Stimulated activated CD8-positive, alpha-beta memory T cell treated with anti-CD3 and anti-CD28 coated beads, Interleukin-2, amount 100 ng/mL, for 1 hour (primary cell): ENCODE measurements at places on chromosomes 1 and 21.

DNA sequence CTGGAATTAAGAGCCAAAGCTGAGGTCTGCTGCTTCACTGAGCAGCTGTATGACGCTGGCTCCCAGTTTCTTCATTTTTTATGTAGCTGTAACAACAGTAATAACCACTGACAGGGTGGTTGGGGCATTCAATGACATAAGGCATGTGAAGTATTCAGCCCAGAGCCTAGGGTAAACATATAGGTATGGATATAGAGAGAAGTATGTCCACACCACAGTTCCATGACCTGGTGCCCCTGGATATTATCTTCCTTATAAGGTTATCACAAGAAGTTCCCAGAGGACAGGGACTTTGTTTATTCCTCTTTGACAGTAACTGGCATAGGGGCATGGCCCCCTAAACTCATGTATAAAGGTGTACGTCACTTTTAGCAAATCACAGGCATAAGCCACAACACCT is 14.7 kb downstream of the RAB42 start:
- no peak for DNase-seq

- no peak for DNase-seq
These were observed 35.3 kb downstream of the CLIC6 start for GRCh38 chr21:34704119-34704518.

- no peak for DNase-seq
These were observed 72.3 kb upstream of the CAPZB start for GRCh38 chr1:19557609-19558051.

DNA sequence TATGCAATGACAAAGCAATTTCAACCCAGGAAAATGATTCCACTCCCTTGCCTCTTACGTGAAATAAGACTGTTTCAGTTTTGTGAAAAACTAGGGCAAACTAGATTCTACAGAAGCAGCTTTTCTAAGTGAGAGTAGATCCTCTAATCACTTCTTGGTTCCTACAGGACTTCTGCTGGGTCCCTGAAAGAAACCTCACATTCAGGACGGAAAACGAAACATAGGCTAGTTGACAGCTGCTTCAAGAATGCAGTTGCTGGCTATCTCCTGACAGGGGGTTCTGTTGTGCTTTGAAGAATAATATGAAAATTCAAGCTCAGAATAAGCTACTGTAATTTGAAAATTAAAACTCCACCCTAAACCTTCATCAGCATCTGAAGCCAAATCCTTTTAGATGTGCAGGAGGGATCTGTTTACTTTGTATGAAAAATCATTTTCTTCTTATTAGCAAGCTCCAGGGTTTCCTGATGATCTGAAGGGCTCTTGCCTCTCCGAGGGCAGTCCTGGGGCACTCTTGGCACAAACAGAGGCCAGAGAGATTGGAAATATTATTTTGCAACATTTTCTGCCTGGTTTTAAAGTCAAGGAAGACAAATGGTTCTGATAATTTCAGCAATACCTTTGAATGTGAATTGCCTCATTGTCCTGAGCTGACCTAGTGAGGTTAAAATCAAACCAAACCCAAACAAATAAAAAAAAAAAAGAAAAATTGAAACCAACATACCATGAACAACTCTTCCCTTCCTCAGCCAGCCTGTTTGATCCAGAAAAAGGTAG is 55.0 kb downstream of the NTMT2 start:
- DNase-seq, result no peak

- no peak for DNase-seq
These were observed 238.4 kb downstream of the PLA2G4A start for GRCh38 chr1:187067160-187067559.

DNA sequence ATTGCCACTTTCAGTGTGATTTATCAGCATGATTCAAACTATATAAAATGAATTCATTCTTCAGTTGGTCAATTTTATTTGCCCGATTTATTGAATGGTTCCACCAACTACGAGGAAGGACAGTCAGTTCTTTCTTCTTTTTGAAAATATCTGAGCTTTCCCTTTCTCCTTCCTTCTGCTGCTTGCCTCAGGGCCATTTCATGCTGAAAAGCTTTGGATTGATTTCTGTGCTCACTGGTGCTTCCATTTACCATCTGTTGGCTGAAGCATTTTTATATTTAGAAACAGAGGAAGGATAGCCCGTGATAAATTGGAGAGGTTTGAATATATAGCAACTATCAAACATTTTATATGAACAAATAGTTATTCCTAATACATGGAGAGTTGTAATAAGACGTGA is 68.9 kb upstream of the ADAMTS5 start:
- no peak for DNase-seq

- no peak for DNase-seq
These were observed 103.9 kb upstream of the SLC2A1 start for GRCh38 chr1:43062527-43063095.

DNA sequence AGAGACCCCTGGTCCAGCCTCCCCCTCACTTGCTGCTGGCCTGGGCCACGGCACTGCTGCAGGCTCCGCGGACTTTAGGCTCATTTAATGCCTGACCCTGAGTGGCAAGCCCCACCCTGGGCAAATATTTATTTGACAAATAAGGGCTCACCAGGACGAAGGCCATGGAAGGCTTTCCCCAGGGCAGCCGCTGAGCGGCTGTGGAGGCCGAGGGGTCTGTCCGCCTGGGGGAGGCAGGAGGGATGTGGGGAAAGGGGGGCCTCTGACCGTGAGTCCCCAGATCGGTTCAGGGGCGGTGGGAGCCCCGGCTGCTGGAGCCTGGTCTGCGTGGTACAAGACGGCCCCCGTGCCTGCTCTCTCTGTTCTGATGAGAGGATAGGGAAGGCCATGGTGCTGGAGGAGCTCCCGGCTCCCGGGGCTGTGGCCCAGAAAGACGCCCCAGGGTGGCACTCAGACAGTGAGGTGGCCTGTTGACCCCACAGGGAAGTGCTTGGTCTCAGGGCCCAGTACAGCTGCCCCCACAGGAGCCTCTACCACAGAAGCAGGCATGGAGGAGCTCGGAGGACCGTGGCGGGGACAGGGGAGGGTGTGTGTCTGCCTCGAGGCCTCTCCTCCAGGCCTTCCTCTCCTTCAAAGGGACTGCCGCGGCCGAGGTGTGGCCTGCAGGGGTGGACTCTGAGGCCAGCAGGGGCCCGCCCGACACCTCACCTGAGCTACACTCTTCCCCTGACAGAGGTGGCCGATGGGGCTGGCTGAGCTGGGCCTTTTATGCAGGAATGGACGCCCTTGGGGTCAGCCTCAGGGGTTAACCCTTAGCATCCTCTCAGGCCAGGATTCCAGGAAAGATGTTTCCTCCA is 9.1 kb upstream of the C1orf159 start:
- DNase-seq, result no peak

- DNase-seq, result no peak
These were observed 28.5 kb downstream of the ETNK2 start for GRCh38 chr1:204123376-204123775.

DNA sequence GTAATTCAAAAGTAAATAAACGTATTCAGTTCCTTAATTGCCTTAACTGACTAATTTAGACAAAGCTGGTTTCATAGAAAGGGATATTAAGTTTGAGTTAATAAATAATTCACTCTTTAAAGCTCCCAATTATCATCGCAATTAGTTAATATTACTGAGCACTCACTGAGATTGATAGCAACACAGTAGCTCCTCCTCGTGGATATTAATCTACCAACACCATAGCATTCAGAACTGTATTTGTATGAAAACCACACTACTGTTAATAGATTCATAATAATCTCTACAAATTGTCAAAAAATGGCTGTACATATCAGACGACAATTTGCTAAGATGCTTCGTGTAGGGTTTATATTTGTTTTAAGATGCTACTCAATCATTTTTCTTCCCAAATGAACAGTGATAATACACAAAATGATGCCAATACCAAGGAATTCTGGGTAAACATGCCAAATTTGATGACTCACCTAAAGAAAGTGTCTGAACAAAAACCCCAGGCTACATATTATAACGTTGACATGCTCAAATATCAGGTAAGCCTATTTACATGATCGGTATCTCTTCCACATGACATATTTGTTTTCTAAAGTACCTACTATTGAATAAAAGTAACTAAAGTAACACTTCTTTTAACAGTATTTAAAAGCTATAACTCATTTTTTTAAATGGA is 18.8 kb upstream of the DYNLT5 start:
- no peak for DNase-seq

GRCh38 chr1:91765880-91766443 is 120.0 kb downstream of the TGFBR3 start:
- no peak for DNase-seq

- no peak for DNase-seq
These were observed 434.9 kb upstream of the DAB1 start for GRCh38 chr1:57858740-57859139.

DNA sequence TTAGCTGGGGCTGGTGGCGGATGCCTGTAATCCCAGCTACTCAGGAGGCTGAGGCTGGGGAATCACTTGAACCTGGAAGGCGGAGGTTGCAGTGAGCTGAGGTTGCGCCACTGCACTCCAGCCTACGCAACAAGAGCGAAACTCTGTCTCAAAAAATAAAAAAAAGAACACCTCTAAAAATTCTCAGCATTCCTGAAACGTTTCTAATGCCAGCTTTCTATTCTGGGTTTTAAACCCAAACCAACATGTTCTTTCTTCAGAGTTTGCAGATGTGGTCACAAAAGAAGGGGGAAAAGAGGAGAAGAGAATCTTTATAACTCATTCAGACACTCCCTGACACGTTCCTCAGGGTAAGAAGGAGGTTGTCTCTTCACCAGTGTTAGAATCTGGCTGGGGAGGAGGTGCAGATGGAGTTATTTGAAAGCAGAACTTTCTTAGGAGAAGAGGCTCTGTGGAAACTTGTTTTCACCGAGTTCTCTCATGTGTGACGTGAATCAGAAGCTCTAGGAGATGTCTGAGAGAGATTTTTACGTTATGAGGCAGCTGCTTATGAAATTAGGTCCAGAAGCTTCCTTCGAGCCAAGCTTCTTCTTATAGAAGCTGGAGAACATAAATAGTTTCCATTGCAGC is 17.8 kb upstream of the CNR2 start:
- DNase-seq, result no peak

DNA sequence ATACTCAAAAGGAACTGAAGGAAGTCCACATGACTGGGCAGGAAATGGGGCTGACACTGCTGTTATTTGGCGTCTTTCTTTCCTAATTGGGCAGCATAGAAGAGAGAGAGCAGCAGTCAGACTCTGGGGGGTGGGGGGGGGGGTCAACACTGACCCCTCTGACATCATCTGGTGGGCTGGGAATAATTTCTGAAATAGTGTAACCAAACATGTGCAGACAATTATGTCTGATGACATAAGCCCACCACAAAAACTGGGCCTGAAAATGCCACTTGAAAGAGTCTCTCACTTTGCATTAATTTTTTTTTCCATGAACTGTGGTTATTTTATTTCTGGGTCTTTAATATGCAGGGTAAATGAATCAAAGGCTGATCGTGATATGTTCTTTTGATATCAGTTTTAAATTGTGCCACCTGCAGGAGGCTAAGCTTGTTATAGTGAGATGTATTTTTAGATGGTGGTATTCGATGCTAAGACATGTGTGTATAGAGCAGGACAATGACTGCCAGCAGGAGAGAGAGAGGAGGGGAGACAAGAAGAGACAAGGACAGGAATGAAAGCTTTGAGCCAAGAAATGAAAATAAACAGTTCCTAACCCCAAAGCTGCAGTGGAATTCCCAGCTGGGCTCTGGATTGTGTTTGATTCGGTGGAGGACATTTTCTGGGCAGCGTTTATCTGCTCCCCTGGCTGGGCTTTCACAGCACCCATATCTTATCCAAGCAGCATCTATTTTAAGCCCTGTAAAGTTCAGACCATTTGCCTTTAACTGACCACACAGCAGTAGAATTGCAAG is 264.7 kb downstream of the PBX1 start:
- DNase-seq, result no peak

DNA sequence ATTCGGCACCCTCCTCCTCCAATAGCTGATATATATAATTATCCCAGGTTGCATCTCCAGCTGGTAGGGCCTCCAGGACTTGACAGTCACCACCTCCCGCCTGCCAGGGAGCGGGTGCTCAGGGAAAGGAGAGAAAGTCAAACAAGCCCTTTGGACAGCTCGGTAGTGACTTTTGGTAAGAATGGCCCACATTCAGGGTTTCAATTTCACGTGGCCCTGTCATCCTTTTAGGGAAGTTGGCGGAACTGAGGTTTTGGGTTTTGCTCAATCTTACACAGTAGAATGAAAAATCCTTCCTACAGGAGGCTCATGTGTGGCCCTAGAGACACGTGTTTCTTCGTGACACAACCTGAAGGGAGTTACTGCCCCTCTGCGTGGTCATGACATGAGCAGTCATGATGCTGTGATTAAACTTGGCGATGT is 44.2 kb downstream of the CAPN8 start:
- no peak for DNase-seq

DNA sequence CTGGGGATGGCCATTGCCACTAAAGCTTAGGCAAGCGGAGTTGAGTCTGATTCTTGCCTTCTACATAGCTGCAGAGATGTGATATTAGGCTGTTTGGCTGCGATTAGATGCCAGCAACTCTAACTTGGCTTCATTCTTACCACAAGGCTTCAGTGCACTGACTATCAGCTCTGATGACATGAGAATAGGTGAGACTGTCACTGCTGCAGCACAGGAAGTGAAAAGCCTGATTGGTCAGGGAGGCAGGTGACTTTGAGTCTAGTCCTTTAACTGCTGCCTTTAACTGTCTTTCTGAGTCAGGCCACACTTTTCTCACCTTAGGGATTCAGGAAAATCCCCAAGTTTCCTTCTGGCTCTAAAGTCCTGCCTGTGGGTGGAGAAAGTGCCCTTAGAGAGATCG is 14.1 kb upstream of the PLXNA2 start:
- DNase-seq, result no peak

GRCh38 chr21:35529171-35529863 is 480.2 kb upstream of the RUNX1 start:
- no peak for DNase-seq

DNA sequence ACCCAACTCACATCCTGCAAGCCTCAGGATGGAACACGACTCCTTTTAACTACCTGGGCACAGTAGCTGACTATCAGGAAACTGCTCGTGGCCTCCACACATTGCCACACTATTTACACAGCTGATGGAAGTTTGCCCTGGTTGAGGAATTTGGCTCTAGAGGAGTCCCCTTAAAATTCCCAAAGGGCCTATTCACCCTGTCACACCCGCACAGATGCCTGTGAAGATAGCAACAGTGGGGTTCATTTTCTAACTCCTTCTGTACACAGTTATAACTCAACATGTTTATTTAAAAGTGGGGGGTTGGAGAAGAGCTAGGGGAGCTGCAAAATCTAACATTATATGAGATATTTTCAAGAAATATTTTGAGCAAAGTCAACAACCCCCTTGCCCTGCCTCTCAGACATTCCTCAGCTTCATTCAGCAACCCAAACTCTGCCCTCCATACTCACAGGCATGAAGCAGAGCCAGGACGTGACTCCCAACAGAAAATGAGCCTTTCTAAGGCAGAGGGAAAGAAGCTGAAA is 35.8 kb upstream of the CCN1 start:
- no peak for DNase-seq

DNA sequence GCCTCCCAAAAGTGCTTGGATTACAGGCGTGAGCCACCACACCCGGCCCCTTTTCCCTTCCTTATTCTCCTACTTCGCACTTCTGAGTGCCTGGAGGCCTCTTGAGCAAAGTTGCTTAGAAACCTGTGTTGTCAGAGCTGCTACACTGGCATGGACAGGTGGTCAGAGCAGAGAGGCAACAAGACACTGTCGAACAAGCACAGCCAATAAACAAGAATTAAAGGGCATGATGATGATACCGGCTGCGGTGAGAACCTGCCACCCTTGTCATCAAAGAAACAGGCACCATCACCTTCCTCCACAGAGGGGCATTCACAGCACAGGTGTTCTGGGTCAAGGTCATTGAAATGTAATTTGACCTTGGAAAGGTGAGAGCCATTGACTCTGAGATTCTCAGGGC is 23.3 kb downstream of the STUM start:
- DNase-seq, result no peak

GRCh38 chr1:36570478-36571060 is 87.9 kb upstream of the CSF3R start:
- no peak for DNase-seq

GRCh38 chr1:82901118-82901517 is 1097.8 kb downstream of the TTLL7 start:
- DNase-seq, result no peak
